ENCODE measurements at places on chromosomes 7 and 10. TPM values are rescaled to one million over a fixed set of nuclear protein-coding genes. Genes with fewer than 3 reads are reported as not detected.

The TYW1B gene
- total RNA-seq: 5.0 TPM

The FAM180A gene
- 1.1 TPM for total RNA-seq

The AZGP1 gene
- total RNA-seq: 6.2 TPM

The SGPL1 gene
- total RNA-seq: 180 TPM

All from ureter (tissue), 1 donor.